Effector memory CD8-positive, alpha-beta T cell (primary cell): ENCODE measurements at places on chromosomes 6 and 20.

DNA sequence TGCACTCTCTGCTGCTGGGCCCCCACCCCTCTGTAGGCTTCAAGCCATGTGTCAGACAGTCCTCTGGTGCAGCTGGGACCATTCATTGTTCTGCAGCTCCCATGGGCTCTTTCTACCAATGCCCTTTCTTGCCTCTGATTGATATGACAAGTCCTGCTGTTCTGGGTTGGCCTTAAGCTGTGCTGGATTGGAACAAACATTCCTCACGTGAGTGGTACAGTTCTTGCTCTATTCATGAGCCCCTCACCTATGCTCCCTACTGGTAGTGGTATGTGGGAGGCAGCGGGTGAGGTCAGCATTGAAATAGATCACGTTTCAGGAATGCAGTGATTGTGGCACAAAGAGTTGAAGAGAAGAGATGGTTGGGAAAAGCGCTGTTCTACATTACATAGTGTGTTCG lies 48.8 kb upstream of the RALY start:
- H3K27me3 ChIP-seq: peaks cover 6% of the 10 kb centered on the region
- no peak overlapping the region for H3K27ac ChIP-seq
- no peak overlapping the region for H3K4me3 ChIP-seq
- DNase-seq: no peak
- peaks cover 5% of the 10 kb centered on the region for H3K36me3 ChIP-seq

GRCh38 chr20:23311947-23312506 lies 38.6 kb upstream of the NXT1 start:
- no peaks in the 10 kb centered on the region for H3K4me1 ChIP-seq
- H3K27me3 ChIP-seq: peaks cover 63% of the 10 kb centered on the region
- H3K4me3 ChIP-seq: no peak overlapping the region
- no peaks in the 10 kb centered on the region for H3K36me3 ChIP-seq
- no peak for DNase-seq

DNA sequence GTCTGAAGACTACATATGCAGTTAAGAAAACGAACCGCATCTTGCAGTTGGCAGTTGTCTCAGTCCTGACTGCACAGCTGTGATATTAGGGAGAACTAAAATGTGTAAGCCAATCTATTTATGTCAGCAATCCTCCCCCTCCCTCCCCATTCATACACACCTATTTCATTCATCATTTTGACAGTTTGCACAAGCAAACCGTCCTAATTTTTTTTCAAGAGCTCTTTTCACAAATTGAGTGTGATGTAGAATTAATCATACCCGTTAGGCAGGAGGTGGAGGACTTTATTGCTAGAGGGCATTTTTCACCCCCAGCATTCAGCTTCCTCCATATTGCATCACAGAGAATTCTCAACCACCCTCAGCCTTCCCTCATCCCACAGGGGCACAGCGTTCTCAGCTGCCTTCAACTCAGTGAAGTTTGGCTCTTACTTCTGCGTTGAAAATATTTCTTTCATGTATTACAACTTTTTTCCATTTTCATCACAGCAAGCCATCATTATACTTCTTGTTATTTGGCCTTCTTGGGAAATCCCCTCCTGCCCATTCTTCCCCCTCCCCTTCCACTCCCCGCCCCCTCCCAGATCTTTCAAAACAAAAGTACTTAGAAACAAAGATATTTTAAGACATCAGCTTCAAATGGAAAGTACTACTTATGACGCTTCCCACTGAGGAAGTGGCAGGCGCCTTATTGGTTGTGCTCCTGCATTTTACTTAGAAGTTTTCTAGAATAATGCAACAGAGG lies 37.5 kb downstream of the NOX3 start:
- H3K27me3 ChIP-seq: no peaks in the 10 kb centered on the region
- peaks cover 22% of the 10 kb centered on the region for H3K4me1 ChIP-seq

DNA sequence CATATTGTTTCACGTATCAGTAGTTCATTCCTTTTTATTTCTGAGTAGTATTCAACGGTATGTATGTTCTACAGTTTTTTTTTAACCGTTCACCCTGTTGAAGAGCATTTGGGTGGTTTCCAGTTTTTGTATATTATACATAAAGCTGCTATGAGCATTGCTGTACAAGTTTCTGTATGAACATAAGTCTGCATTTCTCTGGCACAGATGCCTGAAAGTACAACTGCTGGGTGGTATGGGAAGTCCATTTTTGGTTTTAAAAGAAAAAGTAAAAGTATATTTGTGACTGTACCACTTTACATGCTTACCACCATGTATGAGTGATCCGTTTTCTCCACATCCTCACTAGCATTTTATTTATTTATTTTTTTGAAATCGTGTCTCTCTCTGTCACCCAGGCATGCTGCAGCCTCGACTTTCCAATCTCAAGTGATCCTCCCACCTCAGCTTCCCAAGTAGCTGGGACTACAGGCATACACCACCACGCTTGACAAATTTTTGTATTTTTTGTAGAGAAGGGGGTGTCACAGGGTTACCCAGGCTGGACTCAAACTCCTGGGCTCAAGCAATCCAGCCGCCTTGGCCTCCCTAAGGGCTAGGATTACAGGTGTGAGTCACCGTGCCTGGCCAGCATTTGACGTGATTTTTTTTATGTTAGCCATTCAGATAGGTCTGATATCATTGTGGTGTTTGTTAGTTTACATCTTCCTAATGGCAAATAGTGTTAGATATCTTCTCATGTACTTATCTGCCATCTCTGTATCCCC lies 11.0 kb upstream of the SIM1 start:
- no peak overlapping the region for H3K4me3 ChIP-seq
- H3K27ac ChIP-seq: no peak overlapping the region
- H3K4me1 ChIP-seq: no peaks in the 10 kb centered on the region

DNA sequence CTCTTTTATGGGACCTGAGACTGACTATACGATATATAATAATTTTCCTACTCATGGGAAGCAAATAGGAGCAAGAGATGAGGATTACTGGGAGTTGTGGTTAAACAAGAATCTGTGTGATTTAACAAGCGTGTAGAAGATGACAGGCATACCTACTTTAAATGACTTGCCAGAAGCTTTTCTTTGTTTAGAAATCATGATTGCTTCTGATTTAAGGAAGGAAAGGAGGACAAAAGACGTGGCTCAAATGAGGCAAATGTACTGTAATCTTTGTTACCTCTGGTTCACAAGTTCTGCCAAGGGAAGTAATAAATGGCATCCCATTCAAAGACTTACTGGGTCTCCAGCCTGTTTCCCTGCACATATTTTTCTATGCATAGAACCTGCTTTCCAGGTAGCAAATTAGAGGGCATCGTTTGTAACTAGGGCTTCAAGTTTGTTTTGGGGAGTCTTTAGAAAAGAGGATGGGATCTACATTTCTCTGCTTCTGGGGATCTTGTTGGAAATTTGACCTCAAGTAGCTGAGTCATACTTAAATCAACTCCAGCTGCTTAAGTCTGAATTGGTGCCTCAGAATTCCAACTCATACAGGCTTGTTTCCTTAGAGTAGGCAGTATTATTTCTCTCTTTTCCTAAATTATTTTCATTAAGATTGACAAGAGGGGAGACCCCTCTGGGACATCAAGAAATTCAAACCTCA lies 2.9 kb upstream of the TRMT11 start:
- no peak for DNase-seq
- H3K27me3 ChIP-seq: no peaks in the 10 kb centered on the region
- H3K4me1 ChIP-seq: no peaks in the 10 kb centered on the region
- H3K36me3 ChIP-seq: peaks cover 3% of the 10 kb centered on the region
- no peak overlapping the region for H3K4me3 ChIP-seq
- H3K27ac ChIP-seq: no peak overlapping the region

DNA sequence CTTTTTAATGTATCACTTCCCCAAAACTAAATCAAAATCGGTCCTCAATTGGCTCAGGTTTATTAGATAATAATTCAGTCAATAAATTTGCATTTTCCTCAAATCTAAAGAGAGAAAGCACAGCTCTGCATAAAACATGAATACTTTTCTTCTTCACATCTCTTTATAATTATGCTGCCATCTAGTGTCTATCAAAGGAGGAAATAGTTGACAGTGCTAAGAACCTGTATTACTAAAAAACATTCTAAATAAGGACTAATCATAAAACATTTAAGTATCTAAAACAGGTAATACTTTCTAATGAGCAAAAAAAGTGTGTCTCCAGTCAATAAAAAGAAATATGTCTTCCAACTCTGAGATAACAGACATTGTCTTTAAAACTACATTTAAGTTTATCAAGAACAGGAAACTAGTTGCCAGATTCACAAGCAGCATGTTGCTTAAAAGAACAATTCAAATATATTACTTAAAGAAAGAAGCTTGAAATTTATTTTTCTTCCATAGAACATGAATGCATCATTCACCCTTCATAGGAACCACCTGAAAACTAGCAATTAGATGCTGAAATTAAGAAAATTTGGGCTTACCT lies 56.5 kb upstream of the DST start:
- H3K27ac ChIP-seq: no peak overlapping the region
- DNase-seq: no peak
- H3K4me1 ChIP-seq: no peaks in the 10 kb centered on the region

- H3K27ac ChIP-seq: no peak within 1 kb of the TSS
- H3K27me3 ChIP-seq: peaks cover 53% of the 10 kb centered on the region
- peaks cover 6% of the 10 kb centered on the region for H3K36me3 ChIP-seq
- DNase-seq: no peak
These were observed at the start of gene PSORS1C1 for GRCh38 chr6:31114541-31114878. TSS of gene PSORS1C1 (plus strand) at chr6:31114800. CDS start at chr6:31129633, 14,833 bp downstream.

DNA sequence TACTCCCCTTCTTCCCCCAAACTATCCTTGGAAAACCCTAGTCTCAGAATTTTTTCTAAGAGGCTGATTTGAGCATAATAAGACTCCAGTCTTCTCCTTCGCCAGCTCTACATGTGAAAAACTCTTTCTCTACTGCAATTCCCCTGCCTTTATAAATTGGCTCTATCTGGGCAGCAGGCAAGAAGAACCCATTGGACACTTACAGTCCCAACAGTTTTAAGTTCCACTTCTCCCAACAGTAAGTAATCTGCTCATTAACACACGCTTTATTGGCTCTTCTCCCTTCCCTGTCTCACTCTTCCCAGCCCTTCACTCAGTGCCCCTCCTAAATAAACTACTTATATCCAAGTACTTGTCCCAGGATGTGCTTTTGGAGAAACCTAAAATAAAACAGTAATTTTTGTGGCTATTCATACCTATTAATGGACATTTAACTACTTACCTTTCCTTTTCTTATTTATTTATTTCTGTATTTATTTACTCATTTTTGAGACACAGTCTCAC lies 11.1 kb upstream of the DDR1 start:
- peaks cover 8% of the 10 kb centered on the region for H3K4me1 ChIP-seq
- H3K4me3 ChIP-seq: no peak overlapping the region
- DNase-seq: no peak
- H3K27me3 ChIP-seq: no peaks in the 10 kb centered on the region

DNA sequence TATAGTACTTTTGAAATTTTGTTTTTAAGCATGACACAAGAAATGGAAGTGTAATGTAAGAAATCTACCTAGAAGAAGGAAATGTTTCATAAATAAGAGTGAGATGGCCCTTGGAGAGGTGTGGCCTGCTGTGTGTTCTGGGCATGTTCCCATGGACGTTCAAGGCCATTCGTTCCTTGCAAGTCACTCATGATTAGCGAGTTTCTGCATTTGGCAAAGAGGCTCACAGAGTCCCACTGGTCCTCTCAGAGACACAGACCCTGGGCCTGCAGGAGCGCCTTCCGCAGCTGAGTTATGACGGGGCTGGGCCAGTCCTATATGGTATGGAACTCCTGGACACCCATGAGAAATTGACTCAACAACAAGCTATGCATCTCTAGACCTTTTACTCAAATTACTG lies 7.2 kb downstream of the THBS2 start:
- no peaks in the 10 kb centered on the region for H3K36me3 ChIP-seq
- DNase-seq: no peak
- H3K27me3 ChIP-seq: peaks cover 30% of the 10 kb centered on the region
- no peak overlapping the region for H3K4me3 ChIP-seq
- H3K27ac ChIP-seq: no peak overlapping the region

DNA sequence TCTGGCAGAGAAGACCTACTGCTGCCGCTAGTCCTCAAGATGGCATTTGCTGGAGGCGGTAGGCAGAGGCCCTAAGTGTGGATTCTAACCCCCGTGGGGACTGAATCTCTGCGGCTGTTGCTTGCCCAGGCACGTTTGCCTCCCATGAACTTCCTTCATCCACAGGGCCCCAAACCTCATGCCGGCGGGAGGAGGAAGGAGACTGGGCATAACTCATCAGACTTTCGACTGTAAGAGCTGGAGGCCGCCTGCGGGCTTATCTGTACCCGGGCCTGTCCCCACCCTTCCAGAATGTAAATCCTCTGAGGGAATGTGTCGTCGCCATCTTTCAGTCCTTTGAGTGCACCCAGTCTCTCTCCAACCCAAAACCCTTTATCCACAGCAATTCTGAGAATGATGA lies 990 bp downstream of the ZFP57 start:
- H3K4me3 ChIP-seq: no peak overlapping the region
- H3K27me3 ChIP-seq: peaks cover 14% of the 10 kb centered on the region
- H3K36me3 ChIP-seq: no peaks in the 10 kb centered on the region
- peaks cover 12% of the 10 kb centered on the region for H3K4me1 ChIP-seq
- no peak overlapping the region for H3K27ac ChIP-seq

GRCh38 chr6:160678230-160678629 lies 14.2 kb upstream of the LPA start:
- H3K27me3 ChIP-seq: peaks cover under 1% of the 10 kb centered on the region
- H3K4me3 ChIP-seq: no peak overlapping the region
- H3K36me3 ChIP-seq: no peaks in the 10 kb centered on the region
- H3K27ac ChIP-seq: no peak overlapping the region
- DNase-seq: no peak

- H3K4me1 ChIP-seq: peaks cover 8% of the 10 kb centered on the region
- H3K27me3 ChIP-seq: peaks cover 1% of the 10 kb centered on the region
- no peak overlapping the region for H3K4me3 ChIP-seq
- no peak for DNase-seq
These were observed 350.1 kb upstream of the TSHZ2 start for GRCh38 chr20:52622081-52622480.

DNA sequence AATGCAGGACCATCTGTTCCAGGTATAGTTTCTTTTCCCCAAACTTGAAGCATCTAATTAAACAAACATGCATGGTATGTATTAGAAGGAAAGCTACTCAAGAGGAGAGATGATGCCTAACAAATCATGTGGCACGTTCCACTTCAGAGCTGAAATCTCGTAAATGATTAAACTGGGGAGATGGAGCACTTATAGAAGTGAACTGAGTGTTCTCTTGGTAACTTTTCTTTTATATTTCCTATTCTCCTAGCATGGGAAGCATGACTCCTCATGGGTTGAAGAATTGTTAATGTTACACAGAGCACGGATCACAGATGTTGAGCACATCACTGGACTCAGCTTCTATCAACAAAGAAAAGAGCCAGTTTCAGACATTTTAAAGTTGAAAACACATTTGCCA lies 61.1 kb downstream of the CCN2 start:
- no peaks in the 10 kb centered on the region for H3K4me1 ChIP-seq
- H3K27me3 ChIP-seq: peaks cover 7% of the 10 kb centered on the region
- no peak for DNase-seq
- H3K36me3 ChIP-seq: peaks cover 6% of the 10 kb centered on the region
- H3K27ac ChIP-seq: no peak overlapping the region
- no peak overlapping the region for H3K4me3 ChIP-seq

- no peak overlapping the region for H3K27ac ChIP-seq
- peak; percentile 25 for DNase-seq
- peaks cover 15% of the 10 kb centered on the region for H3K4me1 ChIP-seq
- peaks cover 20% of the 10 kb centered on the region for H3K36me3 ChIP-seq
These were observed 50.2 kb upstream of the HINT3 start for GRCh38 chr6:125906158-125906998.
